Activated CD4-positive, alpha-beta T cell treated with anti-CD3 and anti-CD28 coated beads, Interleukin-2, amount 50 U/mL, for 24 hours (primary cell): ENCODE measurements at places on chromosomes 12 and 14.

DNA sequence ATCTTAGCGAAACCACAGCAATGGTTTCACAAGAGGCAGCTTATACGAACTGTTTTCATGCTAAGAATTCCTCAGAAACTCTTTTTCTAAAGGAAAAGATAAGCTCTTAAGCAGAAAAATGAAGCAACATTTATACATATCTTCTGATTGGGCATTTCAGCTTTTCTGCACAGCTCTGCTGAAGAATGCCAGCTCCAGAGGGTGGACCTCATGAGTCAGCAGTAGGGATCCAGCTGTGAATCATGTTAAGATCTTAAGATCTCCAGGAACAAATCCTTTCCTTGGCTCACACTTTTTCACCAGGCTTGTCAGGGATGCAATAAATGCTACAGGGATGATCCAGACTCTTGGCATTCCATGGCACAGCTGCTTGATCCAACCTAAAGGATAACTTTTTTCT is 477.1 kb upstream of the CCDC196 start:
- no peak for DNase-seq

- DNase-seq = peak; percentile 73
Observed at GRCh38 chr12:6278439-6279255, 31.8 kb upstream of the PLEKHG6 start.

DNA sequence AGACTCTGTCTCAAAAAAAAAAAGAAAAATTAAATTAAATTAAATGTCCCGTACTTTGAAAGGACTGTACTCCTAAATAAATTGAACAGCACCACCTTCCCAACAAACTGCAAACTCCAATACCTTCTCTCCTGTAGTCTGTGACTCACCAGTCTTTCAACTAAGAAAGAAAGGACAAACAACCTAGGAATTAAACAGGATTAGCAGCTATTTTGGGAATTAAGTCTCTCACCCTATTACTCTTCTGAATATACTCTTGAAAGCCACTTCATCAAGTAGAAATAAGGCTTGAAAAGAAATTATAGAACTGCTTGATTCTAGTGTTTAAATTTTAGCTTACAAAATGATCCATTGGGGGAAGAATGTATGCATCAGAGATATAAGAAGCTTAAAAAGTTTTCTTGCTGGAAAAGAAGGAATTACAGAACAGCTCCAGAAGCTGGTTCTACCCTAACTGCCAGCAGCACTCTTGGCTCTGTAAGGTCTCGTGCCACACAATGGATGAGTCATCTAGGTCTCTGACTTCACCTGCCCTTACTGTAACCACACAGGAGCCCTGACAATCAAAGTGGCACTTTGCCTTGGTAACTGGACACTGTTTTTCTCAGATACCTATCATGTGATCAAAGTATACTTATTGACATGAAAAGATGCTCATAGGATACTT is 57.0 kb upstream of the CERS5 start:
- DNase-seq = no peak

DNA sequence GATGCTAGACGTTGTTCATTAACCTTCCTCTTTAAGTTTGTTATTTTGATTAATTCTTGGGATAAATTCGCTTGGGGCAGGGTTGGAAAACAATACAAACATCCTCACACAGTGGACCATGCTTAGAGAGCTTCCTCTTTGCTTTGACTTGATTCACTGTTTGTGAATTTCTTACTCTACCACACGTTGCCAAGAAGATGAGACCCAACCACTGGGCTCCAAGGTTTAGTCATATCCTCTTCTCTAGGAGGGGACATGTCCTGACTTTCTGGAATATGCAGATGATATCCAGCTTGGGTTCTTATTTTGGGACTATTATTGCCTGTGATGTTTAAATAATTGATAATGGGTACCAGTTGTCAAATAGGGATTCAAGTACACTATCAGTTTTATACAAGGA is 428.2 kb downstream of the ATP23 start:
- no peak for DNase-seq

DNA sequence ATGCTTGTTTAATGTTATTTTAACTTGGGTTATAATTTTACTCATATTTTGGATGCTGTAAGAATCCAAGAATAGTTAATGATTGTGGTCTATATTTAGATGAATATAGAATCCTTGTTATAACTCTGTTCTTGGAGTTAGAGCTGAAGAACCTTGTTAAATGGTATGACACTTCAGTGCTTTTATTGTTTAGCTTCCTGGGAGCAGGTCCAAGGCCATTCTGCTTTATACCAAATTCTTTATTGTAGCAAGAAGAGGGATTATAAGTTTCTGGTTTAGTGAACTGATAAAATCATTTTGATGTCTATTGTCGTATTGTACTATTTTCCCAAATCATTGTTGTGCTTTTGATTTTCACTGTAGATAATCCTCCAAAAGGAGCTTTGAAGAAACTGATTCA is 69.4 kb downstream of the MIA2 start:
- DNase-seq = no peak

- no peak for DNase-seq
Observed at GRCh38 chr12:3152892-3153291, 75.7 kb downstream of the TSPAN9 start.

GRCh38 chr14:41498959-41499358 is 107.7 kb upstream of the LRFN5 start:
- DNase-seq = no peak

DNA sequence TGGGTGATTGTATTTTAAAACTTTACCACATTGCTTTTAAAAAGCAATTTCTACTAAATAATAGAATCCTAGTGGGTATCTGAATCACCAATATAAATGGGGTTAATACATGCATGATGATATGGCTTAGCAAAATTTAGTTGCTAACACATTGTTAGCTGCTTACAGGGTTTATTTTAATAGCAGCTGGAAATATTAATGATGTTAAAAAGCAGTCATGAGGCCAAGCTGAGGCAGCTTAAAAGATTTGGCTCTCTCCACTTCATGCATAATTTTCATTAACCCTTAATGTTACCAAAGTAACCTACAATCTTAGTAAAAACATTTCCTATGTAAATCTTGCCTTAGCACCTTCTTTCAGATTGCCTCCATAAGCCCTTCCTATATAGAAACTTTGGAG is 49.2 kb upstream of the CNOT2 start:
- no peak for DNase-seq

- DNase-seq = no peak
Observed at GRCh38 chr14:101022916-101023435, 119.5 kb upstream of the RTL1 start.

- DNase-seq = no peak
Observed at GRCh38 chr12:24760162-24760561, 188.7 kb downstream of the BCAT1 start.

DNA sequence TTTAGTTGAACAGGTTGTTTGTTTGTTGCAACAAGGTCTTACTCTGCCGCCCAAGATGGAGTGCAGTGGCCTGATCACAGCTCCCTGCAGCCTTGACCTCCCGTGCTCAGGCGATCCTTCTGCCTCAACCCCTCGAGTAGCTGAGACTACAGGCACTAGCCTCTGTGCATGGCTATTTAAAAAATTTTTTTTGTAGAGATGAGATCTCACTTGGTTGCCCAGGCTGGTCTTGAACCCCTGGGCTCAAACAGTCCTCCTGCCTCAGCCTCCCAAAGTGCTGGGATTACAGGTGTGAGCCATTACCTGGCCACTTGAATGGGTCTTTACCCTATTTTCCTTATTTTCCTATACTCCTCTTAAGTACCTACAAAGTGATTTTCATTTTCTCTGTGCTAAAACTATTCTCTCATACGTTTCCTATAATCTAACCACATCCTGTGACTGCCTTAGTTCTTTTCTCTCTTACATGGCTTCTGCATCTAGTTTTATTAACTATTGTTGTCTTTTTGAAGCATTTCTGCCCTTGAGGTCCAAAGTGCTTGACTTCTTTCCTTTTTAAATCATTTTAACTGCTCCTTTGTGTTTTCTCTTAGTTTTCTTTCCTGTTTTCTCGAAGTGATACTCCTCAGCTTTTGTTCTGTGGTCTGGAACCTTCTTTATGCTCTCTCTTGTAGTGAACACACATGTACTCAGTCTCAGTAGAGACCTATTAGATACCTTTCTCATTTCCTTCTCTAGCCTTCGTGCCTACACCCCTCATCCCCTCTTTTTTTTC is 14.1 kb downstream of the GPX2 start:
- DNase-seq = no peak

GRCh38 chr12:83224012-83224411 is 537.3 kb downstream of the TMTC2 start:
- no peak for DNase-seq
